ENCODE measurements at places on chromosomes 1 and 21.

DNA sequence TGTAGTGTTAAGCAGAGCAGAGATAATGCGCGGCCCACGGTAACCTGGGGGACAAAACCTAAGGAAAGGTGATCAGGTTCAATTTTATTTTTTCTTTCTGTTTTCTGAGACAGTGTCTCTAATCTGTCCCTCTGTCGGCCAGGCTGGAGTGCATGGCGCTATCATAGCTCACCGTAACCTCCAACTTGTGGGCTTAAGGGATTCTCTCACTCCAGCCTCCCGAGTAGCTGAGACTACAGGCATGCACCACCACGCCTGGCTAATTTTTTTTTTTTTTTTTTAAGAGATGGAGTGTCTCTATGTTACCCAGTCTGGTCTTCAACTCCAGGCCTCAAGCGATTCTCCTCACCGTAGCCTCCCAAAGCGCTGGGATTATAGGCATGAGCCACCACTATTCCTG lies 724 bp upstream of the ANKRD35 start:
- DNase-seq, result no peak

- no peak for DNase-seq
These were observed 785.8 kb upstream of the ADGRL4 start for GRCh38 chr1:79792219-79792930.

GRCh38 chr1:201156819-201157218 lies 2.5 kb upstream of the TMEM9 start:
- no peak for DNase-seq

- no peak for DNase-seq
These were observed 21.8 kb downstream of the TRPM2 start for GRCh38 chr21:44375281-44375651.

DNA sequence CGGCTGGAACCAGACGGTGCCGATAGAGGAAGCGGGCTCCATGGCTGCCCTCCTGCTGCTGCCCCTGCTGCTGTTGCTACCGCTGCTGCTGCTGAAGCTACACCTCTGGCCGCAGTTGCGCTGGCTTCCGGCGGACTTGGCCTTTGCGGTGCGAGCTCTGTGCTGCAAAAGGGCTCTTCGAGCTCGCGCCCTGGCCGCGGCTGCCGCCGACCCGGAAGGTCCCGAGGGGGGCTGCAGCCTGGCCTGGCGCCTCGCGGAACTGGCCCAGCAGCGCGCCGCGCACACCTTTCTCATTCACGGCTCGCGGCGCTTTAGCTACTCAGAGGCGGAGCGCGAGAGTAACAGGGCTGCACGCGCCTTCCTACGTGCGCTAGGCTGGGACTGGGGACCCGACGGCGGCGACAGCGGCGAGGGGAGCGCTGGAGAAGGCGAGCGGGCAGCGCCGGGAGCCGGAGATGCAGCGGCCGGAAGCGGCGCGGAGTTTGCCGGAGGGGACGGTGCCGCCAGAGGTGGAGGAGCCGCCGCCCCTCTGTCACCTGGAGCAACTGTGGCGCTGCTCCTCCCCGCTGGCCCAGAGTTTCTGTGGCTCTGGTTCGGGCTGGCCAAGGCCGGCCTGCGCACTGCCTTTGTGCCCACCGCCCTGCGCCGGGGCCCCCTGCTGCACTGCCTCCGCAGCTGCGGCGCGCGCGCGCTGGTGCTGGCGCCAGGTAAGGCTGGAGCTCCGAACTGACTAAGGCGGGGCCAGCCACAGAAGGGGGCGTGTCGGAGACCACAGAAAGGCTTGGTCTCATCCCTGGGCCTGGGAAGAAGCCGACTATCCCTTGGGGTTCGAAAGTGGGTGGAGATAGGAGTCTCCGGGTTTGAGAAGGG lies 486 bp downstream of the SLC27A3 start:
- DNase-seq, result no peak

DNA sequence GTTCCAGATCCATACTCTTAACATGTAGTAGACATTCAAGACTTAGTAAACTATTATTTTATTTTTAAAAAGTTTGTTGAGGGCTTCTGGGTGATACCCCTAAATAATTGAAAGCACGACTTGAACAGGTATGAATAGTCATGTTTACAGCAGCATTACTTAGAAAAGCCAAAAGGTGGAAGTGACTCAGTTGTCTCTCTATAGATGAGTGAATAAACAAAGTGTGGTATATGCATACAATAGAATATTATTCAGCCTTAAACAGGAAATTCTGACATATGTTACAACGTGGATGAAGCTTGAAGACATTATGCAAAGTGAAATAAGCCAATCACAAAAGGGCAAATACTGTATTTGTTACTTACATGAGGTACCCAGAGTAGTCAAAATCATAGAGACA lies 26.5 kb downstream of the TSNAX start:
- no peak for DNase-seq

- DNase-seq, result no peak
These were observed 52.7 kb downstream of the PKN2 start for GRCh38 chr1:88736633-88737248.

DNA sequence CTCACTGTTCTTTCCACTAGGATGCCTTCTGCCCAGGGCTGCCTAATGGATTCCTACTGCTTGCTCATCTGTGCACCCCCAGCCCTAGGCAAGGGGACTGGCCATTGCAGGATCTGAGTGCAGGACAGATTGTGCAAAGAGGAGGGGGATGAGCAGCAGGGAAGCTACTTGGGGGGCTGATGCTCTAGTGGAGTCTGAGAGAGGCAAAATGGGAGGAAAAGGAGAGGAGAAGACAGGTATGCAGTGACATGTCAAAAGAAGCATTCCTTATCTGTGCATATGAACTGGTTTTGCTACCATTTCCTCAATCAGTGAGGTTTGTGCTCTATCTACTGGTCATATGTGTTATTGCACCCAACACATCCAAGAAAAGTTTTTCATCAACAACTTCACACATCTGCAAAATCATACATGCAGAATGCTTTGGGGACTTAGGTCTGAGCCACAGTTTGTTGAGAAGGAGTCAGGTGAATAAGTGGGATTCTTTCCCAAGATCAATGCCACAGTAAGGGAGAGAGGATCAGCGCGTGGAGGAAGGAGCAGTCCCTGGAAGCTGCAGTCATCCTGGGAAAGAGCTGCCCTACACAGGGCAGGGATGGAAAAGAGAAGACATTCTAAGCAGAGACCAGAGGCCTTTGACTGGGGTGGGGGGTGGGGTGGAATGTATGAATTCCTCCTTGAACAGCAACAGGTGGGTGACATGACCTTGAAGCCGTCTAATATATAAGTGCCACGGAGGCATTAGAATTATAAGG lies 14.4 kb downstream of the SLC5A9 start:
- no peak for DNase-seq
